ENCODE measurements at places on chromosomes 6 and 20.

DNA sequence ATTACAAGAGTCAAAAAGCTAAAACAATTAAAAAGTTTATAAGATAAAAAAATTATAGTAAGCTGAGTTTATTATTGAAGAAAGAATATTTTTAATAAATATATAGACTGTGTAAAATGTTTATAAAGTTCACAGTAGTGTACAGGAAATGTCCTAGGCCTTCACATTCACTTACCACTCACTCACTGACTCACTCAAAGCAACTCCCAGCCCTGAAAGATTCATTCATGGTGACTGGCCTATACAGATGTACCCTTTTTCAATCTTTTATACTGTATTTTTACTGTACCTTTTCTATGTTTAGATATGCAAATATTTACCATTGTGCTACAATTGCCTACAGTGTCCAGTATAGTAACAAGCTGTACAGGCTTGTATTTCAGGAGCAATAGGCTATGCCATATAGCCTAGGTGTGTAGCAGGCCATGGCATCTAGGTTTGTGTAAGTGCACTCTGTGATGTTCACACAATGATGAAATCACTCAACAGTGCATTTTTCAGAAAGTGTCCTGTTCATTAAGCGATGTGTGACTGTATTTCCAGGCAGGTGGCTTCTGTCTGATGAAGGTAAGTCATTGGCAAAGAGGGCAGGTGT lies 130.2 kb downstream of the BTBD3 start:
- peak; percentile 44 for DNase-seq

- DNase-seq = no peak
Observed at GRCh38 chr6:52518279-52518945, 58.4 kb downstream of the TRAM2 start.

- DNase-seq = no peak
Observed at GRCh38 chr6:80959034-80959433, 793.4 kb downstream of the TENT5A start.

DNA sequence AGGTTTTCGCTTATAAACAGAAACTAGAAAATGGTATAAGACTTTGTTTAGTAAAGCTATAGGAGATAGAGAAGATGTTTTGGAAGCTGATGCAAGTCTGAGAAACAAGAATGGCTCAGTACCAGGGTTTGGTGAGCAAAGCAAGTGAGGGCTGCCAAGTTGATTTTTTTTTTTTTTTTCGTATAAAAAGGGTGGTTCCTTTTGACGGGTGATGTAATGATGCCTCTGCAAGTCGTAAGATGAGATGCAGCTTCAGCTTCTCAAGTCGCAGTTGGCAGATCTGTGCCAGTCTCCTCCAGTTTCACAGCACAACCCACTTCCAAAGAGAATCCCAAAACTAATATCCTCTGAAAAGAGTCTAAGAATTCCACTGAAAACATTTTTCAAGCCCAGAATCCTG lies 252.8 kb upstream of the CDH4 start:
- DNase-seq = no peak

GRCh38 chr20:32056708-32057483 lies 4.9 kb downstream of the HCK start:
- no peak for DNase-seq

DNA sequence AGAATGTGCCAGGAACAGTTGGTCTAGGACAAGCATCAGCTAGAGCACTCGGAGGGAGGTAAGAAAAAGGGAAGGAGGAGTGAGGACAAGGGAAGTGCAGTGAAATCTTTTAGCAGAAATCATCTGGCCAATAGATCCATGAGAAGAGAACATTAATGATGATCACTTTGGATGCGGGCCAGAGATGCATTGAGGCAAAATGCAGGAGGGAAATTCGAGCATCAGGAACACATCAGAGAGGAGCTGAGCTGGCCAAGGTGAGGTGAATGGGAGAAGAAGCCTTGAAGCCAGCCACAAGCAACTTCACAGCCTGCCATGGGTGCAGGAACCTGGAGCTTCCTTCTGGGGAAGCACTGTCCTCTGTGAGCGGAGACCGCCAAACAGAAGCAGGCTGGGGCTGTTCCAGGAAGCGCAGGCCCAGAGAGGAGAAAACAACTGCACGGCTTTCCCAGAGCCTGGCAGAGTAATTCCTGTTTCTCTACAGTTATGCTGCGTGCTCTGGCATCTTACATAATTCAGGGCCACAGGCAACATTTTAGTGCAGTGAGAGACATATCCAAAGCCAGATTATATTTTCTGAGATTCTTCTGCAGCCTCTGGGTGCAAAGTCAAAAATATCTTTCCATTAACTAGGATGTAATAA lies 143.8 kb downstream of the F13A1 start:
- no peak for DNase-seq

DNA sequence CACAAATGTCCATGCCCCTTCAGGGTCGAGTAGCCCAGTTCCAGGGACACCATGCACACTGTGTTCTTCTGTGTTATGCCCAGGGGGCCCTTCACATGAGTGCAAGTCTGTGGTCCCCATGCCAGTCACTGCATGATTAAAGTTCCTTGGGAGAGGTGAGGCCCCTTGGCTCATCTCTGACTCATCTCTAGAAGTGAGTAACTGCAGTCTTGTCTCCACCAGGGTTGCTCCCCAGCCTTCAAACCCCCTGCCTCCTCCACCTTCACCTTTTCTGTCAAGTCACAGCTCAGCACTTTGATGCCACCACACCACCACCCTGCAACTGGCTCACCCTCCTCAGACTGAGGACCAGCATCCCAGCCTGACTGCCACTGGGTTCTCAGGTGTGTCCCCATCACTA lies 161.7 kb downstream of the UNC5CL start:
- no peak for DNase-seq

GRCh38 chr20:34538671-34539123 lies 19.8 kb upstream of the MAP1LC3A start:
- DNase-seq = peak; percentile 23

- DNase-seq = no peak
Observed at GRCh38 chr6:149860513-149860833, 3.7 kb downstream of the LRP11 start.

DNA sequence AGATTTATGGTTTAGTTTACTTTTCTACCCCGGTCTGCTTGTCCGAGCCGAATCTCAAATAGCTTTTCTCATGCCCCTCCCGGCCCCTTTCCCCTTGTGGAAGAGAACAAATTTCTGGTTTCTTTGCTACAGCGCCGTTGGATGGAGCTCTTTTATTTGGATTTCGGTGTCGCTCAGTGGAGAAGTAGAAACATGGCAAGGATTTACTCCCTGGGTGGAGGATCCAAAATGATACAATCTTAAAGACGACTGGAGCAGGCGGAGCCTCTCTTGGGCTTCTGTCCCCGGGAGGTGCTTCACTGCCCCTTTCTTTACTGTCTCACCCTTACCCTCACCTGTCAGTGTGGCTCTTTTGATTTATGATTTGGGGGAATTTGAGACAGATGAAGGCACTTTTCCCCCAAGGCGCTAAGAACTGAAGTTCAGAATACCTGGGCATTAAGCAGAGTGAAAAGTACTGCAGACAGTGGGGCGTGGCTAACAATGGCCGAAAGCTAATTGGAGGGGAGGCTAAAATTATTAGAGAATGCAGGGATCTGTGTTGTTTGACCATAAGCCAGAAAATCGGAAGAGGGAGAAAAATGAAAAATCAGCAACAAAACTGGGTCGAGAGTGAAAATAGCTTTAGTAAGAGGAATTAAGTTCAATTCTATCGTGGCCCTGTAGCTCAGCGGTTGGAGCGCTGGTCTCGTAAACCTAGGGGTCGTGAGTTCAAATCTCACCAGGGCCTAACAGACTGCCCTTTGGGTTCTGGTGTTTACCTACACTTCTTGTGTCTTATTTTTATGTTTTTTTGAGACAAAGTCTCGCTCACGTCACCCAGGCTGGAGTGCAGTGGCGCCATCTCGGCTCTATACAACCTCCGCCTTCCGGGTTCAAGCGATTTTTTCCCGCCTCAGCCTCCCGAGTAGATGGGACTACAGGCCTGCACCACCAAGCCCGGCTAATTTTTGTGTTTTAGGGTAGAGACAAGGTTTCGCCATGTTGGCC lies 145.1 kb upstream of the ZNF184 start:
- no peak for DNase-seq

DNA sequence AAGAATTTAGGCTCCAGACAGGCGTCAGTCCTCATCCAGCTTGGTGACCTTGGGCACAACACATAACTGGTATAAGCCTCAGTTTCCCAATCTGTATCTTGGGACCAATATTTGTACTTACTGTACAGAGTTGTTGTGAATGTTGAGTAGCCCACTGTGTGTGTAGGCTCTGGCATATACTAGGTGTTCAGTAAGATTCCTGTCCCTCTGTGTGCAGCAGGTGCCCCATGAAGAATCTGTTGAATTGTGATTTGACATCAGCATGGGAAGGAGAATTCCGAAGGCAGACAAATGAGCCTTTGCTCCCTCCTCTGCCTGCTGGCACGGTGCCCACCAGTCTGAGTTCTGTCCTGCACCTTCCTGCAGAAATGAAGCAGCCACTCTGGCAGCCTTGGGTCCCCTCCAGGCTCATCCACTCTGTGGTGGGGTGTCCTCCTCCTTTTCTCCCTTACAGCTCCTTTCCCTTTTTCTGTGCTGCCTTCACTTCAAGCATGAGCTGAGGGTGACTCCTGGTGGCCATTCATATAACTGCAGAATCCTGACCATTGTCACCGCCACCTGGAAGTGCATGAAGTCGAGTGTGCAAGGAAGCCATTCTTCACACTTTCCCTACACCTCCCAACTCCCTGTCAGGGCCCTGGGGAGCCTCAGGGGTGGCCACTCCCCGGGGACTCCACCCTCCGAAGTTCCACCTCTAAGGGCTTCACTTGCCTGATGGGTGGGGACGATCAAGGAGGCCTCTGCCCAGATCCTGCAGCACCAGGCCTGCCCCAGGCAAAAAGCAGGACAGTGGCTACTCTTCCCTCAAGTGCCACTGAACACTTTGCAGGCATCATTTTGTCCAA lies 48.2 kb downstream of the MRPL14 start:
- DNase-seq = no peak

DNA sequence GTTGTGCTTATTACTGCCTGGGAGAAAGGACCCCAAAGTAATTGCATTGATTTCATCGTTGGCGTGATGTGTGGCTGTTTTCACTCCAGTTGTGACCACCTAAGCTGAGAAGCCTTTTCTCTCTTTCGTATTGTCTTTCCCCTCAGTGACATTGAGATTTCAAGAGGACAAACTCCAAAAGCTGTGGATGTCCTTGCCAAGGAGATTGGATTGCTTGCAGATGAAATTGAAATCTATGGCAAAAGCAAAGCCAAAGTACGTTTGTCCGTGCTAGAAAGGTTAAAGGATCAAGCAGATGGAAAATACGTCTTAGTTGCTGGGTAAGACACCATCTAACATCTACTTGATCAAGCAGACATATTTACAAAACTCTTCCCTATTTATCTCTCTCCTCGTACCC lies 60.5 kb downstream of the MTHFD1L start:
- DNase-seq = no peak

GRCh38 chr6:6943421-6943820 lies 164.3 kb upstream of the RREB1 start:
- no peak for DNase-seq

GRCh38 chr6:158894193-158894592 lies 75.0 kb upstream of the EZR start:
- DNase-seq = no peak

GRCh38 chr6:170041526-170041925 lies 249.4 kb downstream of the DLL1 start:
- DNase-seq = no peak

DNA sequence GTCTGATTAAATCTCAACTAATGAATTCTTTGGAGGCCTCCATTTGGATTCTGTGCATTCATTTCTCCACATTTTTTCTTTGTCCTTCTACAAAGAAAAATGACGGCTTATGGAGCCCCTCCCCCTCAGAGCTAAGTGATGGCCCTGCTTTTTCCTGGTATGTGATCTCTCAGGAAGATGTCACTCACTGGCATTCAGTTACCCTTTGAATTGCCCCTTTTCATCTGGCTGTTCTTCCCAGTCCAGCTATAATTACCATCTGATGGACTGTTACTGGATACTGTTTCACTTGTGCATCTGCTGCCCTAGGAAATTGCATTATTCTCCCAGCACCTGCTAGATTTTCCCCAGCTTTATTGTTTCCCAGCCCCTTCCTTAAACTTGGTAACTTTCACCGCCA lies 151.9 kb downstream of the CFAP61 start:
- no peak for DNase-seq

Measured in NCI-H774 (cell line).